Fibroblast of skin of scalp (primary cell): ENCODE measurements at places on chromosomes 13 and 19.

DNA sequence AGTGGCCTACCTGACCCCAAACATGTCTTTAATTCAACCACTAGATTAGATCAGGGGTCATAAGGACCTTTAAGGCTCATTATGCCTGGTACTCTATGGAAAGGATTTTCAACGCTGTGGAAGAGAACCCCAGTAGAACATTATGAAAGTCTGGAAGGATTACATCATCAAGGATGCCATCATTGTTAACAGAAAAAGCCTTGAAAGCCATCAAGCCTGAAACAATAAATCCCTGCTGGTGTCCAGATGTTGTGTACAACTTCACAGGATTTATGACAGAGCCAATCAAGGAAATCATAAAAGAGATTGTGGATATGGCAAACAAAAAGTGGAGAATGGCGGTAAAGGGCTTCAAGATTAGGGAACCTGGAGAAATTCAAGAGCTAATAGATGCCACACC is 59.7 kb downstream of the NAA16 start:
- DNase-seq = no peak

DNA sequence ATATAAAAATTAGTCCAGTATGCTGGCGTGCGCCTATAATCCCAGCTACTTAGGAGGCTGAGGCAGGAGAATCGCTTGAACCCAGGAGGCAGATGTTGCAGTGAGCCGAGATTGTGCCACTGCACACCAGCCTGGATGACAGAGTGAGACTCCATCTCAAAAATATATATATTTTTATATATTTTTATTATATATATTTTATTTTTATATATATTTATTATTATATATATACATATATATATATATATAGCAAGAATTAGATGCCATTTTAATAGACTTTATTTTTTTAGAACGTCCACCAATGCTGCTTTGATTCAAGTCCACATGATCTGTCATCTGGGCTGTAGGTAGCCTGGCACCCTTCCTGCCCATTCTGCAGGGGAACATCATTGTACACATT is 3.5 kb upstream of the OR7D2 start:
- DNase-seq = no peak

GRCh38 chr19:33767898-33768413 is 28.7 kb upstream of the KCTD15 start:
- peak; percentile 40 for DNase-seq

DNA sequence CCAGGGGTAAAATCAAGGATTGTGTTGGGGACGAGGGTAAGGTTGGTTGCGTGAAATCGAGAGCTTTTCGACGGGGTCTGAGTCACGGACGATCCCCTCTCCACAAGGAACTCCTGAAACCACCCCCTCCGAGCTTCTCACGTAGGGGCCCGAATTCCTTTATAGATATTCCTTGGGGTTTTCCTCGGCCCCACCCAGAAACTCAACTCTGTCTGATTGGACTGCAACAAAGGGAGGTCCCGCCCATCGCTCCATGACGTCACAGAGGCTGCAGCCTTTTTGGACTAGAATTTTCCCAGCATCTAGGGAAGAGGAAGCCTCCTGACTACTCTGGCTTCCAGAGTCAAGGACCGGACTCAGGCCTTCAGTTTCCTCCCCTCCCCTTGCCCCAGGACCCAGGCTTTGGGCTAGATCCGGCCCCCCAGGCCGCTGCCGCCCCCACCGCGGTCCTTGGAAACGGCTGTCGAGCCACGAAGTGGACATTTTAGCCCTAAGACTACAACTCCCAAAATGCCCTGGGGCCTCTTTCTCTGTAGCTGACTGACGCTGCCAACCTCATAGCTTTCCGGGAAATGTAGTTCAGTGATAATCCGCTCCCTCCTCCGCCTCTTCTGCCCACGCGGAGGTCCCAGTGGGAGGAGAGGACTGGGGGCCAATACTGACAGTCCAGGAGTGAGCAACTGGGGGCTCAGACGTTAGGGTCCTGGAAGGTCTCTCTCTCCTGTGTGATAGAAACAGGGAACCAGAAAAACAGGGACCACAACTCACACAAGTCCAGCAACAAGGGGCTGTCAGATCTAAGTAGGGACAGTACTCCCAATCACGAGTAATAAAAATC is at the start of gene IZUMO1:
IZUMO1 (minus strand) TSS at position 172 of the 838 bp plus-strand sequence. CDS start 1,050 bp downstream, outside the sequence.
- DNase-seq = peak; percentile 92

DNA sequence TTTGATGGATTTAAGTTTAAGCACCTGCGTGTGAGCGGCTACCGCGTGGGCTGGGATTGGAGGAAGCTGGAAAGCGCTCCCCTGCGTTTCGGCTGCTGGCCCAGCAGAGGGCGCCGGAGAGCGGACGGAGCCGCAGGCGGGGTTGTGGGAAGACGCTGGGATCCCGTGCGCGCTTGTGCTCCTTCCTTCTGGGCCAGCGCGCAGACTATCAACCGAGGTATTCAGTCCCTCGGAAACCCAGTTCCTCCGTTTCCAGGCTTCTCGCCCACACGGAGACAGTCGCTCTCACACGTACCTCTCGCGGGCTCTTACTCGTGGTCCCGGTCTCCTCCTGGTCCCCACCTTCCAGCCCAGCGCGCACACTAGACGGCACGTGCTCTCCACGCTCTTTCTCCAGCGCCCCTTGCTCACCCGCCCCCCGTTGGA is 28.8 kb downstream of the EPN1 start:
- DNase-seq = no peak

DNA sequence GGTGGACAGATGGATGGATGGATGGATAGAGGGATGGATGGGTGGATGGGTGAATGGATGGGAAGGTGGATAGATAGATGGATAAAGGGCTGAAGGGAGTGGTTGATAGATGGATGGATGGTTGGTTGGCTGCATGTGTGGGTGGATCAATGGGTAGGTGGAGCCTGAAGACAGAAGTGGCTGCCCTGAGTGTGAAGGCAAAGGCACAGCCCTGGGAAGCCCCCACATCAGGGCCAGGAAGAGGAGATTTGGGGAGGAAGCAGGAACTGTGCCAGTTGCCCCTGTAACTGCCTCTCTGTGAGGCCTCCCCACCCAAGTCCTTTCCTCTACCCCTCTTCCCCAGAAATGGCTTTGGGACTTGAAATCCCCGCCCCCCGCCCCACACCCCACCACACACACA is 43.4 kb upstream of the NFIC start:
- no peak for DNase-seq

GRCh38 chr13:69264362-69265334 is 843.0 kb upstream of the ATXN8OS start:
- DNase-seq = no peak

DNA sequence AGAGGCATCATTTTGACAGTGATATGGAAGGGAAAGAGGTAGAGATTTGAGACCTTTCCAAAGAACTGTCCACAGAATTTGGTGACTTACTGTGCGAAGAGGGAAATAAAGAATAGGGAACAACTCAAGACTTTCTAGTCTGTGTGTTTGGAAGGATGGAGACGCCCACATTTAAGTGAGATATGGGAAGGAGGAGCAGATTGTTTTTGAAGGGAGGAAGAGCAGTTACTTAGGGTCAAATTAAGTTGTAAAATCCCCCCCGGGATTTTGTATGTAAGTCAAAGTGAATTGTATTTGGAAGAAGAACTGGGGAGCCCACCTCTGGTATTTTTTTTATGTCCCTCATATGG is 1.2 kb downstream of the USPL1 start:
- DNase-seq = no peak

DNA sequence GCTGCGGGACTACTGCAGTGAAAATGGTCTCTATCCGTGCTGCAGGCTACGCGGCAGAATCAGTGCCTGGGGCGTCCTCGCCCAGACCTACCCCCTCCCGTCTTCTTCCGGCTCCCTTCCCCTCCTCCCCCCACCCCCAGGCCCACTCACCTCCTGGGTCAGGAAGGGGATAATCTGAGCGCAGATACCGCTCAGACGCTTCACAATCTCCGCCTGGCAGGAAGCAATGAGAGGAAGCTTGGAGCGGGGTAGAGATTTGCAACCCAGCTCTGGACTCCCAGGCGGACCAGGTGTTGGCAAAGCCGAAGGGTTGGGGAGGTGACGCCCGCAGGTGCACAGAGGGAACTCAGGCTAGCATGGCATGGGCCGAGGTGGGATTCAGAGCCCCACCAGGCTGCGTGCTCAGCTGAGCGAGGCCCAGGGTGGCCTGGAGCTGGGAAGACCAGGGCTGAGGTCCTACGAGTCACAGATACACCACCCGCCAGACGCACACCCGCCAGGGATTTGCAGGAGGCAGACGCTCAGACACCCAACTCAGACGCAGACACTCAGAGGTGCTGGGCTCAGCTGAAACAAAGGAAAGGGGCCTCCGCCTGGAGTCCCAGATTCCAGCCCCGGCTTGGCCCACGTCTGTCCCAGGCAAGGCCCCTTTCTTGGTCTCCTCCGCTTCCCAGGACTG is 4.1 kb downstream of the TLE2 start:
- no peak for DNase-seq

GRCh38 chr19:50803633-50804419 is 13.6 kb downstream of the ACP4 start:
- DNase-seq = no peak

- no peak for DNase-seq
Observed at GRCh38 chr19:51644636-51645271, 1.9 kb downstream of the SIGLEC14 start.

DNA sequence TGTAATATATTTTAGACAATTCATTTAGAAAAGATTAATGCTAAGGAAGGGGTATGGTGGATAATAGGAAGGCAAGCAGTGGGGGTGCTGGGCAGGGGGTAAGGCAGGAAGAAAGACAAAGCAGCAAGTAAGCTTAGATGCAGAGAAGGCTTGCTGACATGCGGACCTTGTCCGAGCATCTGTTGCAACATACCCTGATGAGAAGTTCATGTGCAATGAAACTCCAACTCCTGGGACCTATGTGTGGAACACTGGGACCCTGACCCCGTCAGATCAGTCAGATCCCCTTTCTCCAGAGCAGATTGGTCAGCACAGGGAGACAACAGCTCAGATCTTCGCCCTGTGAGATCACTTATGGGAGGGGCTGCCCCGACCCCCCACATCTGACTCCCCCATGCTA is 71.3 kb upstream of the ZNF599 start:
- no peak for DNase-seq
